ENCODE measurements at places on chromosomes 4 and X. TPM values are rescaled to one million over a fixed set of nuclear protein-coding genes. Genes with fewer than 3 reads are reported as not detected.

CSAG3 gene
- not detected for total RNA-seq

COX7B2 gene
- total RNA-seq, result not detected

CXCL8 gene
- total RNA-seq, result 2.6 TPM

GCNA gene
- 0.92 TPM for total RNA-seq

USP17L27 gene
- total RNA-seq, result not detected

COL25A1 gene
- 0.60 TPM for total RNA-seq

MAGED4 gene
- 23.4 TPM for total RNA-seq

SLITRK2 gene
- total RNA-seq, result 1.7 TPM

ASB12 gene
- total RNA-seq, result 0.24 TPM

UGT2B10 gene
- total RNA-seq, result not detected

N4BP2 gene
- total RNA-seq, result 13.3 TPM

NKX3-2 gene
- 0.74 TPM for total RNA-seq

FGG gene
- total RNA-seq, result 14.9 TPM

GPR101 gene
- total RNA-seq, result not detected

WDR17 gene
- total RNA-seq, result 4.9 TPM

TMSB15C gene
- 8.4 TPM for total RNA-seq

CT83 gene
- not detected for total RNA-seq

NPY2R gene
- total RNA-seq, result 0.79 TPM

ADGRG4 gene
- total RNA-seq, result 0.07 TPM

PAGE4 gene
- not detected for total RNA-seq

ABLIM2 gene
- total RNA-seq, result 3.9 TPM

C4orf51 gene
- total RNA-seq, result not detected
